ENCODE measurements at places on chromosomes 5 and 9. TPM values are rescaled to one million over a fixed set of nuclear protein-coding genes. Genes with fewer than 3 reads are reported as not detected.

MSX2 gene
- not detected for total RNA-seq

TTC23L gene
- total RNA-seq, result not detected

SPINK7 gene
- not detected for total RNA-seq

PCDHB5 gene
- under 0.01 TPM for total RNA-seq

FCN2 gene
- not detected for total RNA-seq

CD14 gene
- 0.18 TPM for total RNA-seq

MARVELD2 gene
- total RNA-seq, result 0.71 TPM

TXNDC8 gene
- total RNA-seq, result not detected

RAB24 gene
- total RNA-seq, result 29.8 TPM

BARHL1 gene
- total RNA-seq, result not detected

AQP7 gene
- not detected for total RNA-seq

Measured in myometrial cell (primary cell).